CD8-positive, alpha-beta memory T cell (primary cell): ENCODE measurements at places on chromosomes 13 and 19.
A peak's percentile ranks its signal among the peaks of the same experiment; 100 is the strongest.

- no peak for DNase-seq
These were observed 94.6 kb upstream of the RFC3 start for GRCh38 chr13:33723365-33723764.

GRCh38 chr13:30376426-30377311 is 45.6 kb upstream of the UBE2L5 start:
- DNase-seq = peak; percentile 83

GRCh38 chr13:32098272-32098671 is 66.7 kb downstream of the FRY start:
- DNase-seq = no peak

- DNase-seq = peak; percentile 83
These were observed 754 bp upstream of the SIX5 start for GRCh38 chr19:45769821-45770191.

- DNase-seq = no peak
These were observed 33.8 kb downstream of the TSC22D1 start for GRCh38 chr13:44542361-44542760.

GRCh38 chr19:12052497-12053169 is at the start of gene ZNF878:
TSS of gene ZNF878 (minus strand) at chr19:12052961. CDS start at chr19:12052801, 160 bp downstream.
- DNase-seq = peak; percentile 35

DNA sequence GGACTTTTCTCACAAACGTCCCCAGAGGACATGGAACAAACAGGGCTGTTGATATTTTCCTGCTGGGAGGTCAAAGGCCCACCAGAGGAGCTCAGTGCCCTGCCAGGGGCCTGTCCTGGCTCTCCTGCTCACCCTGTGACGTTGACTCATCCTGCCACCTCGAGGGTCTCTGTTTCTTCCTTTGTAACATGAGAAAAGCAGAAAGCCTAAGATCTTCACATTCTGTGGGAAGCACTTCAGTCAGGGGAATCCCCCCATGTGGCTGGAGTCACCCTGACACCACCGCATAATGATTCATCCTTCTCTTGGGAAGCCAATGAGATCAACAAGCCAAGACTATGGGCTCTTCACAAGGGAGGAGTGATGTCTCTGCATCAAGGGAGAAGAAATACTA is 147.9 kb downstream of the KATNAL1 start:
- peak; percentile 55 for DNase-seq

GRCh38 chr19:20367811-20368294 is 197.7 kb downstream of the ZNF737 start:
- no peak for DNase-seq

GRCh38 chr13:38697628-38698333 is 10.9 kb downstream of the FREM2 start:
- no peak for DNase-seq
